Kidney epithelial cell (primary cell): ENCODE measurements at places on chromosomes 7 and 10.
A peak's percentile ranks its signal among the peaks of the same experiment; 100 is the strongest.

GRCh38 chr10:80924063-80924952 is 386.6 kb downstream of the SH2D4B start:
- DNase-seq: no peak

- no peak for DNase-seq
Observed at GRCh38 chr10:17202506-17202905, 1.0 kb upstream of the TRDMT1 start.

DNA sequence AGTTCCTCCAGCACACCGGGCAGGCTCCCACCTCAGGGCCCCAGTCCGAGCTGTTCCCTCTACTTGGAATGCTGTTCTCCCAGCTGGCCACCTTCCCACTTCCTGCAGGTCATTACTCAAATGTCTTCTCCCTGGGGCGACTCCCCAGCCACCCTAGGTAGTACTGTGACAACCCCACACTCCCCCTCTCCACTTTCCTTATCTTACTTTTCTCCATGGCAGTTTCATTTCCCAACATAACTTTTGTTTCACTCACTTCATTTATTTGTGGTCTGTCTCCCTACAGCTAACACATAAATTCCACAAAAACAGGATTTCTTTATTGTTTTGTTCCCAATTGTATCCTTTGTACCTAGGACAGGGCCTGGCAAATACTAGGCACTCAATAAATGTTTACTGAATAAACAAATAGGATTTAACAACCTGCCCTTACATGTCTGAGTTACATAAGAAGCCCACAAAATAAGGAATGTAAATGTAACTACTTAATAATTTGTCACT is 76.5 kb downstream of the JAZF1 start:
- no peak for DNase-seq

- DNase-seq: peak; percentile 82
Observed at GRCh38 chr7:46515844-46516590, 594.9 kb upstream of the IGFBP3 start.

DNA sequence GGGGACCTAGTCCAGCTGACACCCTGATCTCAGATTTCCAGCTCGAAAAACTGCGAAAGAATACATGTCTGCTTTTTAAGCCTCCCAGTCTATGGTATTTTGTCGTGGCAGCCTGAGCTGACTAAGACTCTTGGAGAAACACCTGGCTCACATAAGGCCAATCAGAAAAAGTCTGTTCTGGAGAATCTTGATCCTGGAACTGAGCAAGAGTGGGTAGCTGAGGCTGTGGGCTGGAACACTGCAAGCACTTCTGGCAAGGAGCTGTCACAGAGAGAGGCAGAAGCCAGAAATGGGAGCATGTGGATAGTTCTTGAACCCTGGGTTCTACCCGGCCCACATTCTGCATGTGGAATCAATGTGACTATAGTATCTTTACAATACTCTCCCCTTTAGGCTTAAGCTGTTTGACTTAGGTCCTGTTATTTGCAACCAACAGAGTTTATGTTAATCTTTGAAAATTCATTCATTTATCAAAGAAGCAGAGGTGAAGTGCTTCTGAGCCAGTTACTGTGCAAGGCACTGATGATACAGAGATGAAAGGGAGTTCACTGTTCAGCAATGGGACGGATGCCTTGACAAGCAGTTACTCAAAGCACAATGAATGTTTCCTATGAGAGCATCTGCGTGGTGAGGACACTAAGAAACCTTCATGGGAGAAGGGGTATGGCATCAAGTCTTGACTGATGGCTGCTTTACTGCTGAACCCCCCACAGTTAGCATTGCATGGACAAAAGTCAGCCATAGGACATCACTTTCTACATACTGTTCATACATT is 4.4 kb upstream of the C10orf90 start:
- no peak for DNase-seq

- no peak for DNase-seq
Observed at GRCh38 chr10:132702601-132703418, 83.1 kb downstream of the NKX6-2 start.

DNA sequence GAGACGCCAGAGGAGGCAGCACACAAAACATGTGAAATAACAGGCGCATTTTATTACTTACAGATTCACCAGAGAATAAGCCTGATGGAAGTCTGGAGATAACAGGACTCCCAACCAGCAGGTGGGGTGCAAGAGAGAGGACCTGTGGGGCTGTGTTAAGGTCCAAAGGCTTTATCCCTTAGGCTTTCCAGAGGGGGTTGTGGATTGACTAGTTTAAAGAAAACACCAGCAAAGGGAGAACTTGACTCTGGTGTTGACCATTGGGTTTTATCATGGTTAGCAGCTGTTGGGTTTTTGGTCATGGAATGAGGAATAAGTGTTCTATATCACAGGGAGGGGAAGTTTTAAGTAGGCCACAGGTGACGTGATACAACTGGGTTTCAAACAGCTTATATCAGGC is 1.6 kb upstream of the CRPPA start:
- no peak for DNase-seq

DNA sequence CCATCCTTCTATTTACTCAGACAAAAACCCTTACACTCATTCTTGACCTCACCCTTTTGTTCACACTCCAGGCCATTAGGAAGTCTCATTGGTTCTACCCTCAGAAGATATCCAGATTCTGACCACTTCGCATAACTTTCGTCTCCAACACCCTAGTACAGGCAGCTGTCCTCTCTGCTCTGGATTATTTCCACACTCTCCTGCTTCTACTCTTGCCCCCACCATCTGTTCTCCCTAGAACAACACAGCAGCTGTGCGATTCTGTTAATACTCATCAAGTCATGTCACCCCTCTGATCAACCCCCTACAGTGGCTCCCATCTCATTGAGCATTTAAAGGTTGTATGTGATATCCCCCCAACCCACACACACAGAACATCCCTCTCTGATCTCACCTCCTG is 15.5 kb upstream of the TRIL start:
- no peak for DNase-seq

DNA sequence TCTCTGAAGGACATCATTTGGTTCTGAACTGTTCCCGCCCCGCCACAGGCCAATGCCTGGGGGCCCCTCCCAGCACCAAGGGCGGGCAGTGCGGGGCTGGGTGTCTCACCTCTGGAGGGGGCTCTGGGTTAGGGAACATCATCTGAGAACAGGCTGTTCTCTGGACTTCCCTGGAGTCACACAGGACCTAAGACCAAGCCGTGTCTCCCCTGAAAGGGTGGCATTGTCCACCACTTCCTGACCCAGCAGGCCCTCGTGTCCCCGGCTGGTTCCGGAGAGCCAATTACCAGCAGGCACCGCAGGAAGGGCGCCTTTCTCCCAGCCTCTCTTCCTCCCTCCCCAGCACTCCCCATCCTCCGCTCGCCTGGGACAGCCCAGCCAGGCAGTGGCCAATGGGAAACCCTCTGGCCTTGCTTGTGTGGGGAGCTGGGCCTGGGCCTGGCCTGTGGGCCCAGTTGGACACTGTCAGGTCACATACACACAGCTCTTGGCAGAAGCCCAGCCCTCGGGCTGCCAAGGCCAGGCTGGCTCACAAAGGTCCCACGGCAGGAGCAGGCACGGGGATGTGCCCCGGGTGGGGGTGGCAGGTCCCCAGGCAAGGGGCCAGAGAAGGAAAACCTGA is 119.5 kb downstream of the SPDYE5 start:
- DNase-seq: no peak

GRCh38 chr7:38382684-38383083 is 109.2 kb upstream of the TARP start:
- no peak for DNase-seq

DNA sequence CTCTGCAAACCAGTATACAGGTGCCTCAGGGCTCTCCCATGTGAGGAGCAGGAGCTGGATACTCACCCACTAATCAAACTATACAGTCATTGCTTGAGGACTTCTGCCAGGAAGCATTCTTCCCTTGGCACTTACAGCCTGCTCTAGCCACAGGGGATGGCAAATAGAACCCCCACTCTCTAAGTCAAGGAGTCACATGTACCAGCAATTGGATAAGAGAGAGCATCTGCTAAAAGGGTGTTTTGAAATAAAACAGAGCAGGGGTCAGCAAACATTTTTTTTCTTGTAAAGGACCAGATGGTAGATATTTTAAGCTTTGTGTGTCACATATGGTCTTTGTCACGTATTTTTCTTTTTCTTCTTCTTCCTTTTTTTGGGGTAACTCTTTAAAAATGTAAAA is 865.2 kb upstream of the GHITM start:
- no peak for DNase-seq

- no peak for DNase-seq
Observed at GRCh38 chr10:97738616-97739015, 1.7 kb downstream of the ZFYVE27 start.

- no peak for DNase-seq
Observed at GRCh38 chr7:45203936-45204445, 46.4 kb downstream of the RAMP3 start.

- DNase-seq: no peak
Observed at GRCh38 chr7:2606539-2606936, 25.2 kb upstream of the TTYH3 start.

- no peak for DNase-seq
Observed at GRCh38 chr7:132965951-132966350, 115.9 kb downstream of the CHCHD3 start.

GRCh38 chr10:118820326-118821116 is 65.8 kb upstream of the CACUL1 start:
- DNase-seq: no peak

- no peak for DNase-seq
Observed at GRCh38 chr7:96837593-96837992, 127.9 kb upstream of the SEM1 start.

DNA sequence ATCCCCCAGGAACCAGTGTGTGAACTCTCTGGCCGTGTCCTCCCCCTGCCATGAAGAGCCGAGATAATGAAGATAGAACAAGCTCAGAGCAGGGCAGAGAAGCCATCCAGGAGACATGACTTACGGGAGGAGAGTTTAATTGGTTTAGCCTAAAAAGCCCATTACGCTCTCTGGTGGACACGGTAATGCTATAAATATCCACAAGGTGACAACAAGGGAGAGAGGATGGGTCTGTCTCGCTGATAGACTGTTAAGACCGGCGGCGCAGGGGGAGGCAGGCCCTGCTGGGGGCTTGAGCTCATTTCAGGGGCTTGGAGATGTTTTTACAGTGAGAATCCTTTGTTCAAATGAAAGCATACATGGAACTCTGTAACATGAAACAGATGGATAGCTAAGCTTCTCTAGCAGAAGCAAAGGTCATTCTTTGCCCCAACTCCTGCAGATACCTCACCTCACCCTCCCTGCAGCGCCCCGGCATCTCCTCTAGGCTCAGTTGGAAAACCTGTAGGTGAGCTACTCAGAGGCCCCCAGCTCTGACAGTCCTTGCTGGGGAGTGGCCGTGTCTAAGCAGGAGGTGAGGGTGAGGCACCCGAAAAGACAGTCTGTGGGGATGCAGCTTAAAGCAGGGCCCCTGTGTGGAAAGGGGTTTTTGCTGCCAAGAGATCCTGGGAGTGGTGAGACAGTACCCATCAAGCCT is 40.8 kb upstream of the LOXL4 start:
- no peak for DNase-seq

GRCh38 chr10:107481881-107482280 is 317.4 kb upstream of the SORCS1 start:
- DNase-seq: no peak

DNA sequence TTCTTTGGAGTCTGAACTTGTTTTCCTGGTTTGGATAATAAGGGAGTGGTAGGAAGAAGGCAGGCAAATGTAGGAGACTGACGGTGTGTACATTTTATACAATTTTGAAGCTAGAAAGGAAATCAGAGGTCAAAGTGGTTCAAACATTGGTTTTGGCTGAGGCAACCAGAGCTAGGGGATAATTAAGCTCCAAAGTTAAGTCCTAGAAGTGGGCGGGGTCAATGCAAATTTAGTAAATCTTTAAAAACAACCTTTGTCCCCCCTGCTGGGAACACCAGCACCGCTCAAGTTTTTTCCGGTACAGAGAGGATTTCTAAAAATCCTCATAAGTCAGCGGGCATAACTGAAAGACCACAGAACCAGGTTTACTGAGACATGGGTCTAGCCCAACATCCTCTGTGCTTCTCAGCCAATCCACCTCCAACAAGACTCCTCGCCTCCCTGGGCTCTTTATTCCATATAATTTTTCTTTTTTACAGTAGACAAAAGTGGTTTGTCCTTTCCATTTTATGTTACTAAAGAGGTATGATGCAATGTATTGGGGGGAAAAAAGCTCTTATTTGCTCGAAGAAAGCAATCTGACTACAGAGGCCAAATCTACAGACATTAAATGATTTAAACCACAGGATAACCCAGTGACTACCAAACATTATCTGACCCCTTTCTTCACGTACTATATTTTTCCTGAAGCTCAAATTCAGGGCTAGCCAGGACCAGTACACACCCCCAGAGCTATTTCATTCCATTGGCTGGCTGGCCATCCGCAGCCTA is 1.6 kb downstream of the GLUD1 start:
- DNase-seq: no peak
